ENCODE measurements at places on chromosomes 1 and 21.

- DNase-seq, result no peak
Observed at GRCh38 chr1:172446547-172446946, 2.7 kb upstream of the PIGC start.

GRCh38 chr1:117284399-117285215, 73.9 kb upstream of the VTCN1 start:
- DNase-seq, result no peak

DNA sequence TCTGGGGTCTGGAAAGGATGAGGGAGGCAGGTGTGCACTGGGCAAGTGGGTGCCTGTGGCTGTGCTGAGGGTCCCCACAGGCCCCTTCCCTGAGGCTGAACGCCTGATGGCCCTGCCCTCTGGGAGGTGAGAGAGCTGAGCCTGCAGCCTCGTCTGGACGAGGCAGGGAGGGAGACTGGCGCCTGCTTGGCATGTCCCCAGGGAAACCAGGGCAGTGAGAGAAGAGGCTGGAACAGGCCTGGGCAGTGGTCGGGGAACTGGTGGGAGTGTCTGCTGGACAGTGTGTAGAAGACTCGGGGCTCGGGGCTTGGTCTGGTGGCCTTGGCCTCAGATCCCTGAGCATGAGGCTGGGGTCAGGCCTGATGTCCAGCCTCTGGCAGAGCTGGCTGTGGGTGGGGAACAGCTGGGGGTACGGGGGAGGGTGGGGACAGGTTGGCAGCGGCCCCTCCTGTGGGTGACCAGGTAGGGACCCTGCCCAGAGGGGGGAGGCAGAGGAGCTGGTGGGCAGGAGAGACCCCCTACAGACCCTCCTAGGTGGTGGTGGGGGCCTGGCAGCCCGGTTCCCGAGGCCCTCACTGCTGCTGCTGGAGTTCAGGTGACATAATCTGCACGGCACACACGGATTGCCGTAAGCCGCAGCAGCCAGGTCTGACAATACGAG, 30.8 kb upstream of the PLCH2 start:
- no peak for DNase-seq

- DNase-seq, result no peak
Observed at GRCh38 chr1:202658769-202659168, 51.5 kb downstream of the SYT2 start.

DNA sequence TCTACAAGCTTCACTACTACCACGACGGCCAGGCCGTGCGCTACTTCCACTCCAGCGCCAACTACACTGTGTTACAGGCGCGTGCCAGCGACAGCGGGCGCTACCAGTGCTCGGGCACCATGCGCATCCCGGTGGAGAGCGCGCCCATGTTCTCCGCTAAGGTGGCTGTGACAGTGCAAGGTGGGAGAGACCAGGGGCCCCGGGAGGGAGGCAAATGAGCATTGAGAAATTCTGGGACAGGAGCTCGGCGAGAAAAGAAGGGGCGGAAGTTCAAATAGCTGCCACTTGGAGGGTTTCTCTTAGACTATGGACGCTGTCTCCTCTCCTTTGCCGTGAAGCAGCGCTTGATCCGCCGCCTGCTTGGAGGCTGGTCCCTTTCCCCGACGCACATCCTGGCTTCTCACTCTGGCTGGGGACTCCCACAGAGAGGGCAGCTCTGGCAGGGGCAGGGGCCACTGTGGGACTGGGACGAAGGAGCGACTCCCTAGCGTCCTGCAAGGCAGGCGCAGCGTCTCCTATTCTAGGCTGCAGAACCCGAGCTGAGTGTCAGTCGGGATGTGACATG, 4.6 kb downstream of the FCRLB start:
- DNase-seq, result peak; percentile 11

- no peak for DNase-seq
Observed at GRCh38 chr1:53077599-53077965, 15.6 kb downstream of the PODN start.

DNA sequence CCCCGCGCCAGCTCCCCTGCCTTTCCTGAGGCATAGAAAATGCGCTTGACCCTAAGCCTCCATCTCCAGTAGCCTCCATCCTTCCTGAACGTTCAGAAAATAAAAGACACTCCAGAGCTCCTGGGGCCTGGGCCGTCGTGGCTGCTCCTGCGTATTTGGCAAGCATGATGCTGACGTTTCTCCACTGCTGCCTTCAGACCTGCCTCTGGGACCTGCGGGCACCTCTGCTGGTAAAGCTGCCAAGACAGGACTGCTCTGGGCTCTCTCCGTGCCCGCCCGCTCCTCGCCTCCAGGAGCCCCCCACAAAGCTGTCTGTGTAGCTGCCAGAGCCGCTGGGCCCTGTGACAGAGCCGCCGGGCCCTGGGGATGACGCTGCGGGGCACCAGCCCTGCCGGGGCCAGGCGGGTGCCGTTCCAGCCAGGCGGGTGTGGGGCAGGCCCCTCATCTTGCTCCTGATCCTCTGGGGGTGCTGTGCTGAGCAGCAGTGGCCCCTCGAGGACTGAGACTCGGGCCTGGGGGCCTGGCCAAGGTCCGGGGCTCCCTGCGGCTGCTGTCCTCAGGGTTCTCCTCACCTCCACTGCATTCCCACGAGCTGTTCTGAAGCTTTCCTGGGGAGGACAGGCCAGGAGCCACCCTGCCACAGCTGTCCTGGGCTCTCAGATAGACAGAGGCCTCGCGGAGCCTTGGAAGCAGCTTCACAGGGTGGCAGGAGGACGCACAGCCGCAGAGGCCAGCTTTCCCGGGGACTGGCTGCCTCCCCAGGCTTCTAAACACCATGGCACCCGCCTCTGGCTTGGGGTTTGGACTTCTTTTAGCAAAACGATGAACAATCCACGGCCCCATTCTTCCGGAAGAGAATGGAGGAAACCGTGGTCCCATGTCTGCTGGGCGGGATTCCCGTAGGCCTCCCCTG, 48.1 kb downstream of the MORN1 start:
- DNase-seq, result no peak

DNA sequence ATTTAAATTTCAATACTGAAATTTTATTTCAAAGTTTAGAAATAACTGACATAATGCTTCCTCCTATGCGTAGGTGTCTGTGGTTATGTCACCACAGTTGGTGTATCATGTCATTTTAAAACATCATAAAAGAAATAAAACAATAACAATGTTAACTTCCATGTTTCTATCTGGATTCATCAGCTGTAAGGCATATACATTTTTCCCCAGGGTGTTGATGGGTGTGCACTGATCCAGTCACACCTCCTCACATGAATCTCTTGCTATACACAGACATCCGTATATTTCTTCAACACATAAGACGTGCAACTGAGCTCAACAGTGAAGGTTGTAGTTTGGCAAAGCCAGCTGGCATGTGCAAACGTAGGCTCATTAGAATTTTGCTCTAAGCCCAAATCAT, 6.2 kb downstream of the KCNA3 start:
- no peak for DNase-seq

- no peak for DNase-seq
Observed at GRCh38 chr1:229884765-229885164, 182.3 kb upstream of the GALNT2 start.

DNA sequence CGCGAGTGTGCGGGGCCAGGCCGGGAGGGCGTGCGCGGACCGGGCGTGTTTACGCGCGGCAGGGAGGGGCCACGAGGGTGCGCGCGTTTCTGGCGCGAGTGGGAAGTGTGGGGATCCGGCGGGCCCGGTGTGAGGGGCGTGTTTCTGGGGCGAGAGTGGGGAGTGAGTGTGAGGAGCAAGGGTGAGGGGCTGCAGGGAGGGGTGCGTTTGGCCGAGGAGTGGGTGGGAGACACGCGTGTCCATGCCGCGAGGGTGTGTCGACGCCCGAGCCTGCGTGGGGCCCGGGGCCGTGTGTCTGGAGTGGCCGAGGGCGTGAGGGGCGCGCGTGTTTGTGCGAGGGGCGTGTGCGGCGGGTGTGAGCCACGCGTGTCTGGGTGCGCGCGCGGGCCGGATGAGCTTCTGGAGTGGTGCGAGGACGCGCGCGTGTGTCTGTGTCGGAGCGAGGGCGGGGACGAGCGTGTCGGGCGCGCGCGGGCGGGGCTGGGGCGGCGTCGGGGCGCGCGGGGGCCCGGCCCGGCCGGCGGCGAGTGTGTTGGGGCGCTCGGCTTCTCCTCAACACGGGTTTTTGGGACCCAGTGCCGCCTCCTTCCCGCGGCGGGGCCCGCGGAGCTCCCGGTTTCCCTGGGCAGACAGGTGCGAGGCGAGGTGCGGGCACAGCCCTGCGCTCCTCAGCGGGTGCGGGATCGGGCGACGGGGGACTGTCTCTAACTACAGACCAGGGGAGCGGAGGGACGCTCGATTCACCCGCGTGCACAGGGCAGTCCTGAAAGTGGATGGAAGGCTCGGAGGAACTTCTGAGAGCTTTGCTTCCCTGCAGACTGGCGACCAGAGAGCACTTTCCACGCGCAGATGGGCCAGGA, 65.8 kb upstream of the VAMP3 start:
- no peak for DNase-seq

GRCh38 chr1:18288722-18289121, 181.1 kb downstream of the IGSF21 start:
- no peak for DNase-seq

GRCh38 chr1:172581273-172581672, 48.3 kb downstream of the SUCO start:
- no peak for DNase-seq

GRCh38 chr1:200938955-200939354, 44.3 kb downstream of the INAVA start:
- DNase-seq, result no peak

GRCh38 chr1:220451532-220451931, 76.4 kb upstream of the MARK1 start:
- no peak for DNase-seq

DNA sequence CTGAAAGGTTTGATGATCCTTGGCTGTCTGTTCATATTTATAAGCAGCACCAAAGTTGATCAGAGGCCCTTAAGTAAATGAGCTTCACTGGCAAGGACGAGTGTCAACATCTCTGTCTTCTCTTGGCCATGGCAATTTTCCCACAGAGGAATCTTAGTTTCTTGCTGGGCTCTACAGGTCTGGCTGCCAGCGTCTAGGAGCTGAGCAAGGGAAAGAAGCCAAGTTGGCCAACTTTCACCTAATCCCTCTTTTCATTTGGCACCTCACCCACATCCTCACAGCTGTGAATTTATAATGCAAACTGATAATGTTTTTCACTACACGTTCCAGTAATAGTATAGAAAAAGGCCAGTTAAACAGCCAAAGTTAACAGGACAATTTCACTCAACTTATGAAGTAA, 99.0 kb upstream of the LBR start:
- DNase-seq, result no peak

GRCh38 chr1:64841330-64842065, 96.6 kb downstream of the RAVER2 start:
- no peak for DNase-seq

DNA sequence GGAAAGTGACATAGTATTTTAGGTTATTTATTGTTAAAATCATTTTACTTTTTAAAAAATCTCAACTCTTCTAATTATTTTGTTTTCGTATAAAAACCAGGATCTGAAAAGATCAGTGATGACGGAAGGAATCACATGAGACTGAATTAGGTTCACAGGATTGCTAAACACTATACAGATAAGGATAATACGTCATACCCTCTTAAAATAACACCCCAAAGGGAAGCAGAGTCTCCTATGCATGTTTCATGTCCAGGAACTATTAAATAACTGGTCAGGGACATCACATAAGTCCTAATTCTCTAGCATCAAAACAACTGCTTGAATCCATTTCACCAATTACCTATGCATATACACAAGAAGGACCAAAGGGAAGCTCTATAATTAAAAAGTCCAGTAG, 84.9 kb downstream of the FOXJ3 start:
- no peak for DNase-seq

DNA sequence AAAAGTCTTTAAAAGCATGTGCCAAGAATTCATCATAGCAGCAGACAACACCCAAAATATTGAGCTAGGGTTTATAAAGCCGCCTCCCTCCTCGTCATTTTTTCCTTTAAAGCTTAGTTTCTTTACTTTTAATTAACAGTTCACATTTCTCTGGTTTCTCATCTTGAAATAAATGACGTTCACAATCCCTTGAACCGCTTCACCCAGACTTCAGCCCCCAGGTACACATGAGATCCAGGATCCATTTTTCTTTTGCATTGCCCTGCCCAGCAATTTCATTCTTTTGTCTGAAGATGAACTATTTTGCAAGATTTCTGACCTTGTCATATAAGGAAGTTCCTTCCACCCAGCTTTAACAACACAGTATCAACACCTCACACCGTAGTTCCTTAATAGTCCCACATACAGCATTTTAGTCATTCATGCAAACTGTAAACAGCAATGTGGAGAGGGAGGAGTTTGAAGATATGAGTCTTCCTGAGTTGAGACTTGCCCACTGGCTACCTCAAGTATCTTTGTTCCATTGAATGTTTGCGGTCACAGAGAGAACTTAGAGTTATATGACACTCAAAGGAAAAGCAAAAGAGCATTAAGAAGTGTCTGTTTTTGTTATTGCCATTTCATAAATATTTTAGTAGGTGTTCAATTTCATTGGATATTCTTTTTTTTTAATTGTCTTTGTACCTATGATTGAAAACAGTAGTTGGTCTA, 35.3 kb upstream of the CACYBP start:
- DNase-seq, result no peak

DNA sequence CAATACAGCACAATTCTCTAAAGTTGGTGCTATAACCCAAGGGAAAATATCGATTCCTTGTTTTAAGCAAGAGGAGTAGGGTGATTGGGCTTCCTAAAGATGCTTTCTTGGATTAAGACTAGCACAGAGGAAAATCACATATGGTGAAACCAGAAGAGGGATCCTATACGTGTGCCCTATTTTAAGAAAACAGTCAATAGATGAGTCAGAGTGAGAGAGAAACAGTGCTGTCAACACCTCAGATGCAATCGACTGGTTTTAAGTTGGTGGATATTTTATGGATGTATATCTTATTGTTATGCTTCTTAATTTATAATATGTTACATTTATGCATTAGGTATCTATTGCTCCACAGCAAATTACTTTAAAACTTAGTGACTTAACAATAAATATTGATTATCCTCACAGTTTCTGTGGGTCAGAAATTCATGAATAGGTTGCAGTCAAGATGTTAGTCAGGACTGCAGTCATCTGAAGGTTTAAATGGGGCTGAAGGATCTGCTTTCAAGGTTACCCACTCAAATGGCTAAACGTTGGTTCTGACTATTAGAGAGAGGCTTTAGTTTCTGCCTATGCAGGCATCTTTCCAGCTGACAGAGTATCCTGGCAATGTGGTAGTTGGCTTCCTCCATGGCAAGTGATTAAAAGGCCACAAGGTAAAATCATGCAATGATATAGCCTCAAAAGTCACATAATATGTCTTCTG, 61.6 kb upstream of the DEPDC1 start:
- DNase-seq, result no peak

GRCh38 chr1:167627615-167627864, 2.5 kb upstream of the RCSD1 start:
- no peak for DNase-seq

DNA sequence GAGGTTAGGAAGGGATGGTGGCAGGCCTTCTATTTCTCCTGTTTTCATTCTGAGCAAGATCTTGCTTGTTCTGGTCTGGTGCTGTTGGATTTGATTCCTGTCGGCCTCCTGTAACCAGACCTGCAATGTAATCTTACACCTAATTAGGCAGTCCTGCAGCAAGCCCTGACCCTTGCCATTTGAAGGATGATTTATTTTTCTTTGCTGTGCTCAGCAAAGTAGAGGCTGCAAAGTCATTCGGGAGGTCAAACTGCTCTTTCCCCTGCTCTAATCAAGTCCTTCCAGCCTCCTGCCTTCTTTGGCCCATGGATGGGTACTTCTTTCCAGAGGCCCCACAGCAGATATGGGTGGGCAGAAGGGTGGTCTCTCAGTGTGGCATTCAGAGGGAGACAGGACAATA, 417.7 kb upstream of the USP24 start:
- DNase-seq, result no peak

GRCh38 chr1:166166698-166167571, at the start of gene FAM78B:
Gene FAM78B (minus strand): TSS chr1:166167001. CDS start chr1:166166248, 753 bp downstream.
- peak; percentile 31 for DNase-seq

Measured in stimulated activated CD8-positive, alpha-beta memory T cell treated with anti-CD3 and anti-CD28 coated beads, Interleukin-12 subunit alpha, Interleukin-12 subunit beta, amount 100 ng/mL, for 4 hours (primary cell).